ENCODE measurements at places on chromosomes 1 and 21.

GRCh38 chr1:56719171-56719570 lies 74.1 kb downstream of the PRKAA2 start:
- no peak for DNase-seq

DNA sequence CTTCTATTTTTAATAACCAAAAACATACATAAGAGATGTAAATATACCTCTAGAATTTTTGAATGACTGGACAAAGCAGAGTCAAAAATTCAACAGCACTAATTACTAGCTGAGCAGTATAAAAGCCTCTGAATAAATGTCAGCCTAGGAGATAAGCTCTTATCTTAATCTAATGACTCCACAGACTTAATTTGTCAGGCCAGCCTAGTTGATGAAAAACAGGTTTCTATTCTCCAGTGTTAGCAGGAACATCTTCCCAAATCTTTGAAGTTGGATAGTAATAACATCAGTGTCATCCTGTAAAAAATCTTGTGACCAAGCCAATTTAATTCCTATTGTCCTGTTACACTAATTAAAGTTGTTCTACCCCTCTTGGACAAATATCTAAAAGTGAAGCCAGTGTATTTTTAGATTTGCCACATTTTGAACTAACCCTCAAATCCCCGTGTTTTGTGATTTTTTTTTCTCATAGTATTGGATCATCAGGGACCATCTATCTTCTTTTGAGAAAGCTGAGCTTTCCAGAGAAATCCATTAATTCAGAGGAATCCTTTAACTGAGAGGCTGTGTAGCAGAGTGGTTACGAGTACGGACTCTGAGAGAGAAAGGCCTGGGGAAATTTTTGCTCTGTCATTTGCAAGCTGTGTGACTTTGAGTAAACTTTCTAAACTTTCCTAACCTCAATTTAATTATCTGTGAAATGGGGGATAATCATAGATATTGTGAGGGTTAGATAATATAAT lies 41.2 kb downstream of the LMO4 start:
- no peak for DNase-seq

- peak; percentile 15 for DNase-seq
Observed at GRCh38 chr1:150186789-150187559, 37.3 kb downstream of the PLEKHO1 start.

GRCh38 chr21:16117851-16118590 lies 388.2 kb downstream of the USP25 start:
- no peak for DNase-seq

DNA sequence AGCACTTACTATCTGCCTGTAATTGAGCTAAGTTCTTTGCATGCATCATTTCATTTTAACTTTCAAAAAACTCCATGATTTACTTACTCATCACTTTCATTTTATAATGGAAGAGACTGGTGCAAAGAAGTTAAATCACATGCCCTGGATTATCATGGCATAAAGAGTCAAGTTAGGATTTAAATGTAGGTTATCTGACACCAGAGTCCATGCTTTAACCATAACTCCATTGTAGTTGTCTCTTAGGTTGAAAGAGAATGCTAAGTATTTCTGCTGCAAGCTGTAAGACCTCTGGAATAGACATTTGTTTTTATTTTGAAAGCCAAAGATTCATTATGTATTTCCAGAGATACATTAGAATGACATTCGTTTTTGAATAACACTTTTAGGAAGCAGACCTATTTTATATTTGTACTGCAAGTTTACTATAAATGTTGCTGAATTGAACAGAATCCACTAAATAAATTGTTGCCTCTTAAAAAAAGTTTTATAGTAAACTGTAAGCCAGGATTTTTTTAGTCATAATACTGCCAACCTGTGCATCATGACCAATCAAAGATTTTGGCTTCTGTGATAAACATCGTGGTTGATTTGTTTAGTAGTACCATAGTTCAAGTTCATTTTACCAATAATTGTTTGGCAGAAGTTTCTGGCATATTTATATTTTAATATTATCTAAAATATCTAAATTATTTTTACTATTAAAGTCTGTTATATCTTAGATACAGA lies 26.1 kb downstream of the CFH start:
- DNase-seq: no peak

GRCh38 chr1:98700228-98700627 lies 38.7 kb downstream of the SNX7 start:
- DNase-seq: no peak

GRCh38 chr1:20724364-20725188 lies 6.8 kb upstream of the KIF17 start:
- no peak for DNase-seq

- DNase-seq: no peak
Observed at GRCh38 chr1:51525295-51525694, 6.2 kb upstream of the EPS15 start.

DNA sequence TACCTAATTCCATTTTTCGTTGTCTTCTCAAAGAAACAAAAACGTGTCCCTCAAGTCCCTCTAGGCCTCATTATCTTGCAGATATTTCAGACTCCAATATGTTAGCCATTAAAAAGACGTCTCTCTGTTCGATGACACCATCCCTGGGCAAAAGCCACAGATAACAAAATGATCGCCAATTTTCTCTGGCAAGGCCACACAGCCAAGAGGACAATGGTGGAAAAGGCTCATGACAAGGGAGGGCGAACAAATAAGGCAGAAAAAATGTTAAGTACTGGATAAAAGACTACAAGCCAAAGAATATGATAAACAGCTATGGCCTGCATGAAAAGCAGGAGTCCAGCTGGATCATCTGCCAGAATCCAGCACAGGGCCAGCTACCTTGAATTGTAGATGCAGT lies 82.9 kb downstream of the TBX15 start:
- no peak for DNase-seq

- DNase-seq: no peak
Observed at GRCh38 chr1:200354243-200354642, 55.6 kb downstream of the ZNF281 start.

- no peak for DNase-seq
Observed at GRCh38 chr1:94554580-94554979, 13.0 kb upstream of the F3 start.

DNA sequence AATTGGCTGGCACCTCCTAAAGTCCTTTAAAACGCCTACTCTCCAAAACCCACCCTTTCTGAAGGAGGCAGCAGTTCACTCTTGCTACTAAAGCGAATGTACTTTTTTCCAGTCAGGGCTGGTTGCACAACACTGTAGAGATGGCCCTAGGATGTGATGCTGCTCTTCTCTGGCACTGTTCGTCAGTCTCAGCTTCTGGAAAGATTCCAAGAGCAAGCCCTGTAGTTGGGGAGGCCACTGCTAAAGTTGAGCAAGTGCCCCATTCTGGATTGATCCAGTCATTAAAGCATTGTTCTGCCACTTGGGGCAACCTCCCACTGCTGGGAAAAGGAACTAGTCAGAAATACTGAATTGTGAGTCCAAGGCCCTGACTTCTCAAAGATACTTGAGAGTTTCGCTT lies 28.5 kb upstream of the KCNQ4 start:
- no peak for DNase-seq

DNA sequence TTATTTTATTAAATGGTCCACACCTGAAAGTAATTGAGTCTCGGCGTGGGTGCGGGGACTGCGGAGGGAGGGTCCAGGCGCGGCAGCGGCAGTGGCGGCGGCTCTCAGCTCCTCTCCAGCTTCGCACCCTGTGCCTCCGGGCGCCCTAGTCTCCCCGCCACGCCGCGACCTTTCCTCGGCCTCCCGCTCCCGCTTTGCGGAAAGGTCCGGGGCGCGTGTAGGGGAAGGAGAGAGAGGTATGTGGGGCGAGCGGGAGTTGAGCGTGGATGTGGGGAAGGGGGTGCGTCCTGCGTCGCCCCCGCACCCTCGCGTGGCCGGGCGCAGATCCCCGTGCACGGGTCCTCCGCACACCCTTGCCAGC lies 13.4 kb upstream of the ALX3 start:
- no peak for DNase-seq

DNA sequence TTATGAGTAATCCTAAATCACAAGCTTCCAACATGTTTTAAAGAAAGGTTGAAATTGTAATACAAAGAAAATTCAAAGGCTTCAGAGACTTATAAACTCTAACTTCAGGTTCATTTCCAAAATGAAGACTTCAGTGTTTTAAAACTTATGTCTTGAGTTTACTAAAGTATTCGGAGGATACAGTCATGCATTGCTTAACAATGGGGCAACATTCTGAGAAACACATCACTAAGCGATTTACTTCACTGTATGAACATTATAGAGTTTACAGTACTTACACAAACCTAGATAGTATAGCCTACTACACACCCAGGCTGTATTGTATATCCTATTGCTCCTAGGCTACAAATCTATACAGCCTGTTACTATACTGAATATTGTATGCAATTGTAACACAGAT lies 38.3 kb downstream of the CEP170 start:
- no peak for DNase-seq

DNA sequence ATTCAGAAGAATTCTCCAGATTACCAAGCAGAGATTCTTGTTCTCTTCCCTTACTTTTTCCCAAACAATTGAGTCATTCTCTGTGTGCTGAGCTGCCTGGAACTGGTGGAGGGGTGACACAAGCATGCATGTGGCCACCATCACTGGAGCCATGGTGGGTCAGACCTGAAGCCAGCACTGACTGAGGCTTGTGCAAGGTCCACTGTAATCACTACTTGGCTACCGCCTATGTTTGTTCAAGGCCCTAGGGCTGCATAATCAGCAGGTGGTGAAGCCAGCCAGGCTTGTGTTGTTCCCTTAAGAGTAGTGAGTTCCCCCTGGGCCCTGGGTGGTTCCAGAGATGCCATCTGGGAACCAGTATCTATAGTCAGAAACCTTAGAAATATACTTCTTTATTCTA lies 183.8 kb downstream of the DNAH14 start:
- DNase-seq: no peak

- DNase-seq: no peak
Observed at GRCh38 chr1:192418552-192419285, 101.9 kb downstream of the RGS21 start.

DNA sequence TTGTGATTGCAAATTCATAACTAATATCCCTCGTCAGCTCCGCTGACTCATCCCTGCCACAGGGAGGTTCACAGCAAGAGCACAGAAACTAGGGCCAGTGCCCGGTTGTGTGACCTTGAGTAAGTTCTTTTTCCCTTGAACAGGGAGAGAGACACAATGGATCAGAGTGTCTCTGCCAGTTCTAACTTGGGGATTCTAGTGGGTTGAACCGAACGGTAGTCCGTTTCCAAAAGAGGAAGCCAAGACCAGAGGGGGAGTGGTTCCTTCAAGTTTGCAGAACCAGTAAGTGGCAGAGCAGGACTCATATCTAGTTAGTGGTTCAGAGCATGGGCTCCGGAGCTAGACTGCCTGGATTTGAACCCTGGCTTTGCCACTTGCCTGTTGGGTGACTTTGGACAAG lies 4.9 kb upstream of the SHISA4 start:
- DNase-seq: no peak

DNA sequence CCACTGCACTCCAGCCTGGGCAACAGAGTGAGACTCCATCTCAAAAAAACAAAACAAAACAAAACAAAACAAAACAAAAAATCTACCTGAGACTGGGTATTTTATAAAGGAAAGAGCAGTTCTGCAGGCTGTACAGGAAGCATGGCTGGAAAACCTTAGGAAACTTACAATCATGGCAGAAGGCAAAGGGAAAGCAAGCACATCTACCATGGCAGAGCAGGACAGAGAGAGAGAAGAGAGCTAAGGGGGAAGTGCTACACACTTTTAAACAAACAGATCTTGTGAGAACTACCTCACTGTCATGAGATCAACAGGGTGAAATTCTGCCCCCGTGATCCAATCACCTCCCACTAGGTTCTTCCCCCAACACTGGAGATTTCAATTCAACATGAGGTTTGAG lies 198.3 kb upstream of the SAMSN1 start:
- no peak for DNase-seq

- DNase-seq: no peak
Observed at GRCh38 chr21:37944496-37944895, 28.2 kb upstream of the KCNJ6 start.

DNA sequence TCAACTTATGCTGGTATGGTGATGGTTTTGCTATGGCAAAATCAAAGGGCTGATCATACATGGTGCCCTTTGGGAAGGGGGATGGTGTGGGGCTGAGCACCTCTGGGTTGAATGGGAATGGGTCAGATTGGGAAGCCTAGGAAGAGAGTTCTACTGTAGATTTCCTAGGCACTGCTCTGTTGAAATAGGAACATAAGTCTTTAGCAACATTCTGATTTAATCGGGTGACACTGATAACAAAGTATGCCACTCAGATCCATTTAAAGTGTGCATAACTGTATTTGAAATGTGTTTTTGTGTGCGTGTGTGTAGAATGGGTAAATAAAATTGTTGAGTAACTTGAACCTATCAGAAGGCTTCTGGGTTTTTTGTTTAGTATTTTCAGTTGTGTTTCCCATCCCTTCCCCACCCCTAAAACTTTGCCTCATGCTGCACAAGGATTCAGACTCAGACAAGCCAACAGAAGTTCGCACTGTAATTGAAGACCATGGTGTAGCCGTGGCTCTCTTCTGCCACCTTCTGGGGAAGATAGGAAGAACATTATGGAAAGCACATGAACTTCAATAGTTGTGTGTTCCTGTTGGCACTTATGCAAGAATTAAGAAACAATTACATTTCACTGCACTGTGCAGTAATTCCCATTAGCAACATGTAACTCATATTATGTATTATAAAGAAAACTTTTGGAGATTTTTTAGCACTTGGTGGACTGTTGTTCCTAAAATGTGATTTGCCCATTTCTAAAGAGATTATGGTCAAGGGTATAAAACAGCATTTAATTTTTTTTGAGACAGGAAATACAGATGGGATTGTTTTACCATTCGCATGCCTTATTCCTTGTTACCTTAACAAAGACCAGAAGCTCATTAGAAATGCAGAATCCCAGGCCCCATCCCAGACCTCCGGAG lies 10.9 kb upstream of the C4BPB start:
- peak; percentile 51 for DNase-seq

GRCh38 chr1:1236176-1236763 lies 4.2 kb downstream of the B3GALT6 start:
- DNase-seq: no peak

DNA sequence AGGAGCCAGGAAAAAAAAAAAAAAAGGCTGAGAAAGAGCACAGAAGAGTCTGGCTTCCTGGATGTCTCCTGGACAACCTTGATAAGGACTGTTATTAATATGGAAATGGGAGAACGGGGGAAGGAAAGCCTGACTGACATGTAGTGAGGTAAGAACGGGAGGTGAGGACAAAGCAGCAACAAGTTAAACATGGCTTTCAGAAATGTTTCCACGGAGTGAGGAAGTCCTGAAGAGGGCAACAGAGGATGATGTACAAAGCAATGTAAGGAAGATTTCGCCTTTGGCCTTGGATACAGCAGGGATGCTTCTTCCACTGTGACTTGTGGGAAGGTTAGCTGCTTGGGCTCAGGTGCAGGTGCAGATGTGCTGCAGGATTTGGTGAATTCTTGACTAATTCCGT lies 11.9 kb upstream of the NIBAN1 start:
- no peak for DNase-seq
